ENCODE measurements at places on chromosomes 3 and 15.

- DNase-seq = no peak
These were observed 33.3 kb downstream of the RLBP1 start for GRCh38 chr15:89187986-89188514.

- no peak for DNase-seq
These were observed 23.9 kb downstream of the ILDR1 start for GRCh38 chr3:121998030-121998580.

GRCh38 chr15:92636908-92637481 lies 18.6 kb downstream of the FAM174B start:
- no peak for DNase-seq

DNA sequence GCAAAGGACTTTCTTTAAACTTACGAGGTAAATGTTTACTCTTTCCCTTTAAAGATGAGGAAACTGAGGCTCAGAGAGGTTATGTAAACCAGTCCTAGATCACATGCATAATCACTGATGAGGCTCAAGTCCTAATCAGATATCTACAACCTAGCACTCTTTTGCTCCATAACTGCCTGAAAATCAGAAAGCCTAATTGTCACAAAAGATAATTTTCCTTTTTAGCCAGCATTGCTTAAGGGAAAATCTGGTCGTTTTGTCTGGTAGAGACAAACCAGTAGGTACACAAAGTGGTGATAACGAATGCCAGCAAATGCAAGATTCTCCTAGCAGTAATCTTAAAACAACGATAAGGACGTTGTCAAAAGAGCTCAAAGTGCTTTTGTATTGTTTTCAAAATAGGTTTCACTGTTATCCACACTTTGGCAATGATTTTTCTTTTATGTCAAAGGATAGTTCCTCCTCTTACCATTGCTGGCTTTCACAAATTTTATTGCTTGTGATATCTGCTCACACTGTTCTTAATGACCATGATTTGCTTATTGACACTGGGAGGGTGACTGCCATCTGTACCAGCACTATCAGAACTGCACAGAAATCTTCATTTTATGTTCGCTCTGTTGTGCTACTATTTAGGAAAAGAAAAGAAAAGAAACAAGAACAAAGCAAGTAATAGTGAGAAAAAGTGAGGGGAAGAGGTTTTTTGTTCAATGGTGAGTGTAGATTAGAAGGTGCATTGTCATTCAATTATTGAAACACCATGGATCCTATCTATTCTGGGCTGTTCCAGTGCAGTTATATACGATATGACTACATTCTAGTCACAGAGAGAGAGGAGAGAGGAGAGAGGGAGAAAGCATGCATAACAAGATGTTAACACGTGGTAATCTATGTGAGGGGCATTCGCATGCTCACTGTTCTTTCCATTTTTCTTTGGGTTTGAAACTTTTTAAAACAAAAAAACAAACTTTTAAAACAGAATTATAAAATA lies 13.7 kb downstream of the IQCH start:
- DNase-seq = no peak

GRCh38 chr3:178397836-178398235 lies 138.4 kb upstream of the KCNMB2 start:
- DNase-seq = no peak

GRCh38 chr15:55031727-55032126 lies 165.0 kb downstream of the RSL24D1 start:
- no peak for DNase-seq

GRCh38 chr3:172355836-172356235 lies 92.4 kb downstream of the GHSR start:
- no peak for DNase-seq

- DNase-seq = no peak
These were observed 665.6 kb upstream of the NECTIN3 start for GRCh38 chr3:110405830-110406585.

DNA sequence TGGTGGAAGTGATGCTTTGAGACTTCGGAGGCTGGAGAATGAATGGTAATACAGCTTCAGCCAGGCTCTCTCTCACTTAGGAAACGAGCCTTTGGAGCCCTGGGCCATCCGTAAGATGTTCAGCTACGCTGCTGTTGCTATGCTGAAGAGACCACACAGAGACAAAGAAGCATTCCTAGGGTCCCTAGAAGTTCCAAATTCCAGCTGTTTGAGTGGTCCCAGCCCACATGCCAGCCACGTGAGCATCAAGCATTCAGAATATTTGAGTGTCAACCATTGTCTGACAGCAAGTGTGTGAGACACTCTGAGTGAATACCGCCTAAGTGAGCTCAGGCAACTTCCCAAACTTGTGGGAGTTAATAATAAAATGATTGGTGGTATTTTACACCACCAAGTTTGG lies 212.9 kb downstream of the CD47 start:
- DNase-seq = no peak

- no peak for DNase-seq
These were observed 175.6 kb downstream of the SMAD6 start for GRCh38 chr15:66877477-66878271.

DNA sequence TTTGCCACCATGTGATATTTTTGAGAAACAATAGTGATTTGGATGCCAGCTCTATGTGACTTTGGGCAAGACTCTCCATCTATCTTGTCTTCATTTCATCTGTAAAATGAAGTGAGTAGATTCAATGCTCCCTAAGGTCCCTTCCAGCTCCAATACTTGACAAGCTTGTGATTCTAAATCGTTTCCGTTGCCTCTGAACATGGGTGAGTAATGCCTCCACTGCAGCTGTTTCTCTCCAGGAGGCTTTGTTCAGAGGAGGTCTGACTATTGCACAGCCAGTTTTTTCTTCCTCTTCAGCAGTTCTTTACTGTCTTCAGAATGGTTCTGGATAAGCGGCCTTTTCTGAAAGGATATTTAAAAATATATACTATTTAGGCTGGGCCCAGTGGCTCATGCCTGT lies 14.8 kb upstream of the TMOD3 start:
- no peak for DNase-seq

DNA sequence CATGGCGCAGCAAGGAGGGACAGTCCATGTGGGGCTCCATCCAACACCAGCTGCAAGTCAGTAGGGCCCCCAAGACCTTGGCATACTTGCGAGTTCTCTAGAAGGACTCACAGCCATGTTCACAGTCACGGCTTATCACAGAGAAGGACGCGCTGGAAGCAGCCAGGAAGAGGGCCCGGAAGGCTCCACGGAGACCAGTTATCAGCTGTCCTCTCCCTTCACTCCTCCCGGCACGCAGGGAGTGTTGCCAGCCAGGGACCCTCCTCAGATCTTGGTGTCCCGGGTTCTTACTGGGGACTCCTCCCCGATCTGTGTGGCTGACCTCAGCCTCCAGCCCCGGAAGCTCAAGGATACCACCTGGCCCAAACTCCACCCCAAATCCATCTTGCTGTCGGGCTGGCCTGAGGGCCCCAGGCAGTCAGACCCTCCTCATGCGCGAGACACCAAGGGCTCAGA lies 68.0 kb downstream of the SLTM start:
- DNase-seq = no peak

DNA sequence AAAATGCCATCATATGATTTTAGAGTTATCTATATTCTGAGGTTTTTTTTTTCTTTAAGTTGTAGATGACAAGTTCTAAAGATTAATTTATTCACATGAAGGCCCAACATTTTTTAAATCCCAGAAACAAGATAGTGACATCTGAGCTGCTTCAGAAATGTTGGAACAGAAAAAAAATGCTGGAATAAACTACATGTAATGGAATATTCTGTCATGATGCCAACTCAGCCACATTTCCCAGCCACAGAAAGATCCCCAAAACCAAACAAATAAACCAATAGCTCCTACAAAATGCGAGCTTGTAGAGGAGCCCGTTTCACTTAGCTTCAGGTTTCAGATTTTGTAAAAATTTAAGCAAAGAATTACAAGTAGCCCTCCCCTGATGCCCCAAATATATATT lies 111.0 kb upstream of the MYO5C start:
- DNase-seq = no peak

GRCh38 chr3:106929081-106929480 lies 448.2 kb upstream of the CCDC54 start:
- DNase-seq = no peak

GRCh38 chr3:122410111-122410510 lies 5.8 kb downstream of the WDR5B start:
- DNase-seq = no peak

GRCh38 chr3:11774296-11774877 lies 72.3 kb downstream of the TAMM41 start:
- no peak for DNase-seq

- DNase-seq = no peak
These were observed 45.9 kb downstream of the FAM43A start for GRCh38 chr3:194731506-194732073.

GRCh38 chr15:78997981-78998499 lies 53.2 kb upstream of the CTSH start:
- DNase-seq = no peak

DNA sequence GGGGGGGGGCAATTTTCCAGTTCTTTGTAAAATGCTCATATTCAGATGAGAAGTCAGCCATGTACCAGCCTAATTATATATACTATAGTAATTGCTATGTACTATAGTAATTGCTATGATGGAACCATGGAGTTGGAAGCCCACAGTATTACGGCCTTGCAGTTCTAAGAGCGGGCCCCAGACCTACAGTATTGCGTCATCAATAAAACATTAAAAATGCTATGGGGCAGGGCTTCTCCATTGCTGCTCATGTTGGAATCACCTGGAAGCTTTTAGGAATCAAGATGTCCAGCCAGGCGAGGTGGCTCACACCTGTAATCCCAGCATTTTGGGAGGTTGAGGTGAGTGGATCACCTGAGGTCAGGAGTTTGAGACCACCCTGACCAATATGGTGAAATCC lies 443.7 kb upstream of the GRM7 start:
- no peak for DNase-seq

GRCh38 chr3:138340511-138340910 lies 7.9 kb upstream of the MRAS start:
- no peak for DNase-seq

DNA sequence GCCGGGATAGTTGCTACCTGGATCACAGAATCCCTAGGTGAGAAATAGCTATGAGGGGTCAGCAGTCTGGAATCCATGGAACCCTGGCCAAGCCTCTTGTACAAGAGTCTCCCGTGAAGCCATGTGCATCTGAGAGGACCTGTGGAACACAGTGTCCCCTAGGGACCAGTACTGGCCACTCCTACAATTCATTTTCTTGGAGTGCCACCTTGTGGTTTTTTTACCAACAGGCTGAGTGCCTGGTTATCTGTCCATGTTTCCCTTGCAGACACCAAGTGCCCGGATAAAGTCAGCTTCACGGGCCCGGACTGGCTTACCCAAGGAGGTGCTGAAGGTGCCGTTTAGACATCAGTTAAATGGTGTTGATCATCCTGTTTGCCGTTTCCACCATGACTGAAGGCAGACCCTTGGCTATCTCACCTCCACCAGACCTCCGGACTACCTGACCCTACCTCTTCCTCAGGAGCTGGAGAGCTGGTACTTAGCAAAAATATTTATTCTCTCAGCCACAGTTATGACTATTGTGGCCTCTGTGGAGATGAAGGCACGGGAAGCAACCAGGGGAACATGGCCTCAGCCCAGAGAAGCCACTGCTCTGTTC lies 93.9 kb downstream of the RBPMS2 start:
- DNase-seq = no peak

- DNase-seq = no peak
These were observed 46.9 kb upstream of the SLC7A14 start for GRCh38 chr3:170632780-170633179.

- DNase-seq = no peak
These were observed 4.9 kb downstream of the GNAT1 start for GRCh38 chr3:50196253-50196801.

GRCh38 chr3:32147509-32147908 lies 41.1 kb downstream of the GPD1L start:
- no peak for DNase-seq

- no peak for DNase-seq
These were observed 72.0 kb upstream of the LSAMP start for GRCh38 chr3:116517308-116517707.

GRCh38 chr3:159825216-159825854 lies 163.3 kb upstream of the IL12A start:
- DNase-seq = no peak

GRCh38 chr3:187292631-187293515 lies 1.3 kb upstream of the MASP1 start:
- DNase-seq = no peak

DNA sequence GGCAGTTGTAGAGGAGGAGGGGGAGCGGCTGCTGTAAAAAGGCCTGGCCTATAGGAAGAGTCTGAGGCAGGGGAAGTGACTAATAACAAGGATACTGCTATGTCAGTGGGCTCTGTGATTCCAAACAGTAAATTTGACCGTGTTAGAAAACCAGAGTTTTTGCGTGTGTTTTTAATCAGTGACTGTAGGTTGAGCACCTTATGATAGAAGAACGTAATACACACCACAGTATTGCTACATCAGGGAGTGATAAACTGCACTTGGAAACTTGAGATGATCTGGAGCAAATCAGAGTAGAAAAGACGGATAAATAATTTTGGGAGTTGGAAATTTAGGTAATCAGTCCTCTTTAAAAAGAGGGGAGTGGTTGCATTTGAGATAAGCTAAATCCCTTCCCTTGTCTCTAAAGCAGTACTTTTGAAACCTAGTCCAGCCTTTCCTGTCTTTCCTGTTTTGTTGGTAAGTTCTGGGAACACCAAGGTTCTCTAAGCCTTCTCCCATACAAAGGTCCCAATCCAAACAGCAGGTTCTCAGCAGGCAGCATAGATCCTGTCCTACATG lies 130.5 kb upstream of the NR2E3 start:
- DNase-seq = no peak

GRCh38 chr15:64232400-64232799 lies 69.6 kb upstream of the PPIB start:
- no peak for DNase-seq

- no peak for DNase-seq
These were observed 66.0 kb downstream of the RBMS3 start for GRCh38 chr3:29346828-29347227.

- DNase-seq = no peak
These were observed 70.3 kb downstream of the LYSMD4 start for GRCh38 chr15:99662903-99663302.

GRCh38 chr3:127690823-127691452 lies 18.2 kb downstream of the ABTB1 start:
- DNase-seq = no peak

DNA sequence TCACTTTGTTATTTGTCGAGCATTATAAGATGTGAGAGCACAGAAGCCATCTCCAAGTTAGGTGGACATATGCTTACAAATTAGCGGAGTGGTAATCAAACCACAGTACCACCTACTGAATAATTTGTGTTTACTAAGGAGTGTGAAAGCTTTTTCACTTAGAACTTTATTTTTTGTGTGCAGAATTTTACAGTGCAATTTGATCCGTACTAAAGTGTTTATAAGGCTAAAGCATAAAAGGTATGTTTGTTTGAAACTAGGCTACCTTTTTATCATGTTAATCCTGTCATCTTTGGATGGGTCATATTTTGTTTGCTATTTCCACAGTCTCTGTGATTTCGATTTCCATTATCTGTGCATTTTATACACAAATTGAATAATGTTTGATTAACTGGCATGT lies 37.5 kb downstream of the MAP2K5 start:
- DNase-seq = no peak

GRCh38 chr3:122295266-122296062 lies 29.6 kb upstream of the CSTA start:
- no peak for DNase-seq
